B cell (primary cell): ENCODE measurements at places on chromosomes 11 and 22. TPM values are rescaled to one million over a fixed set of nuclear protein-coding genes. Genes with fewer than 3 reads are reported as not detected.

MEN1 gene
- polyA plus RNA-seq: 68.5 and 71.5 TPM in 2 replicates

GRCh38 chr22:44526779-44527126, 28.7 kb upstream of the RTL6 start:
- H3K36me3 ChIP-seq: no peaks in the 10 kb centered on the region
- H3K27me3 ChIP-seq: peaks cover 5% of the 10 kb centered on the region
- no peak for DNase-seq
- H3K4me1 ChIP-seq: no peaks in the 10 kb centered on the region

HOATZ gene
- polyA plus RNA-seq: not detected in 2 replicates

GRCh38 chr22:31829505-31829904, 75.7 kb downstream of the DEPDC5 start:
- peaks cover 11% of the 10 kb centered on the region for H3K36me3 ChIP-seq
- no peaks in the 10 kb centered on the region for H3K27me3 ChIP-seq
- no peak overlapping the region for H3K4me3 ChIP-seq
- no peak overlapping the region for H3K27ac ChIP-seq

MS4A3 gene
- not detected in 2 replicates for polyA plus RNA-seq

KRTAP5-9 gene
- polyA plus RNA-seq: 0.69 and 0.95 TPM in 2 replicates

DNA sequence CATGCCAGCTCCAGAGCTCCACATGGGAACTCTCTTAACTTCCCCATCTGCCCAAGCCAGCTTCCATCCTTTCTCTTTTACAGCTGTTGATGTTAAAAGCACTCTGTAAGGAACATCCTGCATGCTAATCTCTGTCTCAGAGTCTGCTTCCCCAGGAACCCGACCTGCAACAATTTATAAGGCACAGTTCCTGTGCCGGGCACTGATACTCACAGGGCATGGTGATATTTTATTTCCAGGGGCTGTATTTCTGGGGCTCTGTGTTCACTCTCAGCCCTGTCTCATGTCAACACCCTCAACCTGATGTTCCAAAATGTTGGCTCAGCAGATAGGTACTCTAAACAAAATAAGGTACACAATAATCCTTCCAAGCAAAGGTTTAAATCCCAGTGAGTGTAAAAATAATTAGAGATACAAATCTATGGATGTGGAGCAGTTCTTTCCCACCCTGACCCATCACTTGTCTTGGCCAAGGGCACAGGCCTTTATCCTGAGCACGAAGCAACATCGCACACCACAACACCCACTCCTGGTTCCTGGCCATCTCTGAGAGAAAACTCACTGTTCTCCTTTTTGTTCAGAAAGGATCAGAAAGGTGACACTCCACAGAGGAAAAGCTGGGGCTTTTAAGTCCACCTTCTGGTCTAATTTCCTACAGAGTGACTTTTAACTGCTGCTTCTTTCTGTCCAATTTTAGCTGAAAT, 44.8 kb upstream of the C11orf87 start:
- H3K27ac ChIP-seq: no peak overlapping the region
- H3K36me3 ChIP-seq: no peaks in the 10 kb centered on the region
- no peak overlapping the region for H3K4me3 ChIP-seq
- DNase-seq: no peak

TBC1D10A gene
- polyA plus RNA-seq: 50.8 and 58.4 TPM in 2 replicates

PRDM10 gene
- 4.5 and 7.8 TPM in 2 replicates for polyA plus RNA-seq

DNA sequence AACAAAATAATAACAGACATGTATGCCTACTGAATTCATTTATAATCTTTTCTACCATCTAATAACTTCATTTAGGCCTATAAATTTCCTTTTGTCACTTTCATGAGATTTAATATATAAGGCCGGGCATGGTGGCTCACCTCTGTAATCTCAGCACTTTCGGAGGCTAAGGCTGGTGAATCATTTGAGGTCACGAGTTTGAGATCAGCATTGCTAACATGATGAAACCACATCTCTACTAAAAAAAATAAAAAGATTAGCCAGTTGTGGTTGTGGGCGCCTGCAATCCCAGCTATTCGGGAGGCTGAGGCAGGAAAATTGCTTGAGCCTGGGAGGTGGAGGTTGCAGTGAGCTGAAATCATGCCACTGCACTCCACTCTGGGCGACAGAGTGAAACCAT, 14.2 kb upstream of the NTM start:
- no peaks in the 10 kb centered on the region for H3K4me1 ChIP-seq
- H3K27me3 ChIP-seq: no peaks in the 10 kb centered on the region
- H3K36me3 ChIP-seq: no peaks in the 10 kb centered on the region
- H3K4me3 ChIP-seq: no peak overlapping the region
- no peak overlapping the region for H3K27ac ChIP-seq

LDHAL6A gene
- polyA plus RNA-seq: 0.12 TPM in 1 of 2 replicates, not detected in the other

- H3K4me3 ChIP-seq: no peak overlapping the region
- no peaks in the 10 kb centered on the region for H3K4me1 ChIP-seq
- no peak for DNase-seq
- H3K27ac ChIP-seq: no peak overlapping the region
- no peaks in the 10 kb centered on the region for H3K27me3 ChIP-seq
Observed at GRCh38 chr11:119459293-119459976, 36.5 kb upstream of the THY1 start.

OR8G5 gene
- polyA plus RNA-seq: not detected in 2 replicates

DNA sequence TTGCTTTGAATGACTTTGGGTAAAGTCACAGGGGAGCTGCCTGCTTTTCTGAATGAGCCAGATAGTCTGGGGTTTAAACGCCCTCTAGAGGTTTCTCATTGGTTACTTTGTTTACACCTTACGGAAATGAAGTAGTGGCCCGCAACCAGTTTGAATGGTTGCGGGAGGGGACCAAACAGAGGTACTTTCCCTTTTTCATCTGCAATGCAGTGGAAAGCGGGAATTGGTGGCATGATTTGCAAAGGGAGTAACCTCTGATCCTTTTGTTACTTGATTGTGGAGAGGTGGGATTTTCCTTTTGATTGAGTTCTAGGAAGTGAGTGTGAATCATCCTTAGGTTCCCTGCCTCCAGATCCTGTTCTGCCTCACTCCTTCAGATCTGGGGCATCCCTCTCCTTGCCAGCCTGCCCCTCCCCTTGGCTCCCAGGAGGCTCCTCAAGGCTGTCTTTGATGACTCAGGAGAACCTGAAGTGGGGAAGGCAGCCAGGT, 15.9 kb upstream of the GLYATL1 start:
- peak; percentile 51 for DNase-seq
- peaks cover 19% of the 10 kb centered on the region for H3K4me1 ChIP-seq
- H3K27ac ChIP-seq: no peak overlapping the region

OR4C16 gene
- polyA plus RNA-seq: not detected in 2 replicates

DNA sequence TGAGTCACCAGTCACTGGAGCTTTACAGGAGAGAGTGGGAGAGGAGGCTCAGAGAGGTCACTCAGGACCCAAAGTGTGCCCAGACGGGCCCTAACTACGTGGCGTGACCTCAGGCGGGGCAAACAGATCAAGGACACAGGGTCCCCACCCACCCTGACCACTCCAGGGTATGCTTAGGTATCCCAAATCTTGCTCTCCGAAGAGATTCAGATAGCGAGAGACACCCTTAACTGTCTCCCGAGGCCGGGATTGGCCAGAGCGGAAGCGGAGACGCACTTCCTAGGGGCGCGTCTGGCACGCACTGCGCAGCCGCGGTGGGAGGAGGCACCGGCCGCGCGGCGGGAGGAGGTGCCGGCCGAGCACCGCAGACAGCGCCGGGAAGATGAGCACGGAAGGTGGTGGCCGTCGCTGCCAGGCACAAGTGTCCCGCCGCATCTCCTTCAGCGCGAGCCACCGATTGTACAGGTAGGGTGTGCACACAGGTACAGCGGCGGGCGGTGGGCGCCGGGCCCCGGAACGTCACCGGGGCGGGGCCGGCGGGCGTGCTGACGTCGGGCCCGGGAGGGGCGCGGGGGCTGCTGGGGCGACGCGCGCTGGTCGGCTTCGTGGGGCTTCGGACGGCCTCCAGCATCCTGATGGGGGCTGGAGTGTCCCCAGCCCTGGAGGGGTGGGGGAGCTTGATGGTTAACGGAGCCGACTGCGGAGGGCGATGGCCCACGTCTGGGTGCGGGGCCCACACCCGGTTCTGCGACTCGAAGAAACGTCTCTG, at the start of gene PTS:
Gene PTS (plus strand): TSS at position 367 of the 769 bp plus-strand sequence. CDS start 16 bp downstream, at position 383.
- peak; percentile 94 for DNase-seq
- H3K36me3 ChIP-seq: peaks cover 23% of the 10 kb centered on the region
- H3K4me3 ChIP-seq: peak within 1 kb of the TSS; percentile 87

- H3K27me3 ChIP-seq: no peaks in the 10 kb centered on the region
- H3K27ac ChIP-seq: no peak overlapping the region
- DNase-seq: no peak
- H3K4me1 ChIP-seq: no peaks in the 10 kb centered on the region
- no peaks in the 10 kb centered on the region for H3K36me3 ChIP-seq
- no peak overlapping the region for H3K4me3 ChIP-seq
Observed at GRCh38 chr11:95599959-95600586, 189.5 kb downstream of the FAM76B start.

DNA sequence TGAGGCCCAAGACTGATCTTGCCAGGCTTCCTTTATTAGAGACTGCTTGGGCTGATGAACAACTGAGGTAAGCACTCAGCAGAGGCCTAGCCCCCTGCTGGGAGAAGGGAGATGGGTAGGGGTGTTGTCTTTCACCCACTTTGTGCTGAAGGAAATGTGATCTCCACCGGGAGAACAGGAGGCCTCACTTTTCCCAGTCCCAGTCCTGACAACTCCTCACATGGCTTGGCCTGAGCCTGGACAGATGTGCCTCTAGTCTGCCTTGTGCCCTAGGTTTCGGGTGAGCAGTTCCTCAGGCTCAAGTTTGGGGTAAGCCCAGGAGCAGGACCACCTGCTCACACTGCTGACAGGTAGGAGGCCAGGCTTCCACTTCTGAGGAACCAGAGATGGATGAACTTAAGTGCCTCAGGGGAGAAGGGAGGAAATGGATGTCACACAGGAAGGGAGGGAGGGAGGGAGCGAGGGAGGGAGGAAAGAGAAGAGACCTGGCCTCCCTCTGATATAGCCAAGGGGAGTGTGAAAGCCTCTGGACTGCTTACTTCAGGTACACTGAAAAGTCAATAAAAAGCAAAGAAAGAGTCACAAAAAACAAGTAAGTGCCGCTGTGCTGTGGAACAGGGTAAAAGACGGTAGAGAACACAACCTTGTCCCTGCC, 8.1 kb downstream of the CLPB start:
- H3K4me1 ChIP-seq: no peaks in the 10 kb centered on the region
- DNase-seq: no peak
- peaks cover 9% of the 10 kb centered on the region for H3K36me3 ChIP-seq

OR52A1 gene
- polyA plus RNA-seq: not detected in 2 replicates

GRCh38 chr11:68994894-68995285, 14.1 kb upstream of the MRGPRD start:
- no peak overlapping the region for H3K4me3 ChIP-seq
- H3K36me3 ChIP-seq: no peaks in the 10 kb centered on the region
- no peak for DNase-seq
- no peaks in the 10 kb centered on the region for H3K4me1 ChIP-seq

CSTPP1 gene
- 9.6 and 11.5 TPM in 2 replicates for polyA plus RNA-seq

- H3K4me1 ChIP-seq: no peaks in the 10 kb centered on the region
- no peaks in the 10 kb centered on the region for H3K36me3 ChIP-seq
- no peak overlapping the region for H3K27ac ChIP-seq
- no peak for DNase-seq
Observed at GRCh38 chr22:28074526-28074925, 155.5 kb upstream of the PITPNB start.

GRCh38 chr11:91810871-91811270, 413.7 kb upstream of the FAT3 start:
- DNase-seq: no peak
- H3K4me1 ChIP-seq: no peaks in the 10 kb centered on the region
- no peaks in the 10 kb centered on the region for H3K36me3 ChIP-seq

DNA sequence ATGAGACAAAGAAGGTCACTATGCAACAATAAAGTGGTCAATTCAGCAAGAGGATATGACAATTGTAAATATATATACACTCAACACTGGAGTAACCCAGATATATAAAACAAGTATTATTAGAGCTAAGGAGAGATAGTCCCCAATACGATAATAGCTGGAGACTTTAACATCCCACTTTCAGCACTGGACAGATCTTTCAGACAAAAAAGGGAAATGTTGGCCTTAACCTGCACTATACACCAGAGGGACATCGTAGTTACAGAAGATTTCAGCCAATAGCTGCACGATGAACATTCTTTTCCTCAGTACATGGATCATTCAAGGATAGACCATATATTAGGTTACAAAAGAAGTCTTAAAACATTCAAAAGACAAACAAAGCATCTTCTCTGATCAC, 29.9 kb downstream of the PIWIL3 start:
- DNase-seq: no peak
- no peak overlapping the region for H3K27ac ChIP-seq
- no peaks in the 10 kb centered on the region for H3K36me3 ChIP-seq
- H3K4me3 ChIP-seq: no peak overlapping the region
- H3K27me3 ChIP-seq: peaks cover 3% of the 10 kb centered on the region

WDR74 gene
- polyA plus RNA-seq: 122 and 148 TPM in 2 replicates

GRCh38 chr11:110176366-110177085, 83.3 kb downstream of the ZC3H12C start:
- H3K36me3 ChIP-seq: no peaks in the 10 kb centered on the region
- DNase-seq: no peak
- no peak overlapping the region for H3K4me3 ChIP-seq
- H3K27ac ChIP-seq: no peak overlapping the region
- peaks cover 6% of the 10 kb centered on the region for H3K4me1 ChIP-seq
- H3K27me3 ChIP-seq: no peaks in the 10 kb centered on the region

DNA sequence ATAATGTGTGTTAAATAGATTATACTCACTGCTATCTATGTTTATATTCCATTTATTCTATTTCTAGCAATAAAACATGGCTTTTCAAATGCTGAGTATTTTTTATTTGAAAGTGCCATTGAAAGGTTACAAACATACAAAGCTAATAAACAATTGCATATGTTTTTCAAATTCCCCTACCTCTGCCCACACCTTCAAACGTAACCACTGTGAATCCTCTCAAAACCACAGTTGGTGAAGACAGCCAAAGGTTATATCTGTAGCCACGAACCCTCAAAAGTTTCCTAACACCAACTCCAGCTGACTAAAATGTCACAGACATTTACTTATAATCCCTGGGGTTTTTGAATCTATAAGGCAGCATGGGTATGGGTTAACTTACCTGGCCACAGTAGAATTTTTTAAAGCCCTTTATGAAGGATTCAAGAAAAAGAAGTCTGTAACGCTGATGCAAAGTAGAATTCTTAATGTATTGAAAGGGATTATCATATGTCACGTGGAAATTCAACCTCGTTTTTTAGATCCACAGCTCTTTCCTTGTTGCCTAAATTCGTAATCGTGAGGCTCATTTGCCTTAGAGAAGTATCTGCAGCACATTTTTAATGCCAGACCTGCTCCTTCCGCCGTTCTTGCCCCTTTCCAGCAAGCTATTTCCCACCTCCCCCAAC, 122.5 kb upstream of the ZC3H12C start:
- no peaks in the 10 kb centered on the region for H3K36me3 ChIP-seq
- H3K27me3 ChIP-seq: no peaks in the 10 kb centered on the region
- peaks cover 29% of the 10 kb centered on the region for H3K4me1 ChIP-seq
- H3K27ac ChIP-seq: no peak overlapping the region
- no peak overlapping the region for H3K4me3 ChIP-seq
- no peak for DNase-seq

SPTBN2 gene
- polyA plus RNA-seq: 1.2 and 2.1 TPM in 2 replicates

GAB4 gene
- polyA plus RNA-seq: not detected in 2 replicates

GRCh38 chr11:41235668-41236067, 223.8 kb downstream of the LRRC4C start:
- no peaks in the 10 kb centered on the region for H3K4me1 ChIP-seq
- no peak for DNase-seq
- H3K27me3 ChIP-seq: no peaks in the 10 kb centered on the region
